ENCODE measurements at places on chromosomes 5 and 9.

GRCh38 chr9:128056887-128057723 is 10.0 kb downstream of the NAIF1 start:
- no peak for DNase-seq

DNA sequence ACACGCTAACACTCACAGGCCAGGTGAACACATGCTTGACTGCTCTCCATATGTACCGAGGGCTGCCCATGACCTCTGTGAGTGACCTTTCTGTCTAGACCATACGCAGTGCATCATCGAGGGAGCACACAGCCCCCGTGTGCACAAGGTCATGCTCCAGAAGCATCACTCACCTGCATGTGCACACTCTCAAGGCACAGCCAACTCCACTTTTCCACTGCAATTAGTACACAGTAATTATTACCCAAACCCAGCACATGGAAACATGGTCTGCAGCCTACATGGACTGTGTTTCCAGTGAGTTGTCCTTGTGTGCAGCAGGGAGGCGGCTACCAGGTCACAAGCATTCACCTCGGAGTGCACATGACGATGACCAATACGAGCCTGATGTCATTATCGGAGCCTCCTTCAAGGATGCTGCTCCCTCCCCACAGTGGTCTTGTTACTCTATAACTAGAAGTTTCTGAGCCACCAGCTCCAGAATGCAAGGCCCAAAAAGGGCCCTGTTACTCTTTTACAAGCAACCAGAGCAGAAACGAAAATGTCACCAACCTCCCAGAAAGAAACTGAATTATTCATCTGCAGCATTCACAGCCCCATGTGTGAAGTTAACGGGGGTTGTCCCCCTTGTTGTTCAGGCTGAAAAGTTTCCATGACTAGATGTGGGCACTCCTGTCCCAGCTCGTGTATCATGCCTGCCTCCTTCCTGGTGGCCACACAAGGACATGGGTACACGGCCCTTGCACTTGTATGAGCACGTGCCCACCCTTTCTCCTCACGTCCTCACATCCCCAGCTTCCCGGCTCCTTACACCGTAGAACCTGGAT is 31.2 kb downstream of the SEMA4D start:
- no peak for DNase-seq

GRCh38 chr5:58274191-58274590 is 185.7 kb downstream of the PLK2 start:
- DNase-seq, result no peak

GRCh38 chr9:83936523-83936922 is 15.3 kb upstream of the KIF27 start:
- no peak for DNase-seq

Measured in vagina (tissue), 2 donors.